M059J (cell line): ENCODE measurements at places on chromosomes 13 and 19.

DNA sequence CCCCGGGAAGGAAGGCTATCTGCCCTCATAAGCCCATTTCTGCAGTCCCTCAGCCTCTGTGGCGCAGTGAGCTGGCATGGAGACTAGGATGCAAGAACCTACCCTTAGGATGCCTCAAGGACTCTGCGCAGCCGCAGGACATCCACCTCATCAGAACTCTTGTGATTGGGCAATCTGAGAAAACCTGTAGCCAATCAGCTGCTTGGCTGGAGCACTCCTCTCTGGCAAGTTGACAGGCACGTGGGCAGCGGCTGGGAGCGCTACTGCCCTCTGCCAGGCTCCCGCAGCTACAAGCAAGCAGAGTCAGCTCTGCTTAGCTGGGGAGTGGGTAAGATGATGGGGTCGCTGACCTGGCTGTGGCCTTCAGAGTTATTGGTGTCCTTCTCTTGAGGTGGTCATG lies 1.5 kb upstream of the ECSIT start:
- DNase-seq = peak; percentile 40

GRCh38 chr13:101218484-101218883 lies 197.8 kb downstream of the NALCN start:
- peak; percentile 48 for DNase-seq

GRCh38 chr13:43268632-43269031 lies 245.2 kb downstream of the DNAJC15 start:
- no peak for DNase-seq

DNA sequence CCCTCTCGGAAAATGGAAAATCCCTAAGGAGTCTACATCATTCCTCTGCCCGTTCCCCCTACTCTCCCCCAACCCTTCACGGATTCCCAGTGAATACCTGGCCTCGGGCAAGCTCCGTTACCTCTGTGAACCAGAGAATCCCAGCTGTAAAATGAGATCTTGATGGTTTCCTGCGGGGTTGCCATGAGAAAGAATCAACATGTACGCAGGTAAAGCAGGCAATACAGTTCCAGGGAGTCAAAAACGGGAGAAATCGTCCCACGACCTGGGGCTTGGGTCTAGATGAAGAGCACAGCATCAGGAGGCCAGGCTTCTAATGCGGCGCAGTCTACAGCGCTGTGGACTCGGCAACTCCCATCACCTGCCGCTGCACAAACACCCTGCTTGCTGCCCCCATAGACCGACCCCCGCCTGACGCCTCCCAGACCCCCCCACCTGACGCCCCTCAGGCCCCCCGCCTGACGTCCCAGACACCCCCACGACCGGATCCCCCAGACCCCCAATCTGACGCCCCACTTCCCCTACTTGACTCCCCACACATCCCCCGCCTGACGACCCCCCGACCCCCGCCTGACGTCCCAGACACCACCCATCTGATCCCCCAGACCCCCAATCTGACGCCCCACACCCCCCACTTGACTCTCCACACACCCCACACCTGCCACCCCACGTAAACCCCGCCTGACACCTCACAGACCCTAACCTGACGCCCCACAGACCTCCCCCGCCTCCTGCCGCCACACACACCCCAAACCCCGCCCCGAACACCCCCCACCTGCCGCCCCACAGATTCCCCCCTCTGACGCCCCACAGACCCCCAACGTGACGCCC lies 680 bp downstream of the LIG4 start:
- peak; percentile 26 for DNase-seq

- DNase-seq = no peak
Observed at GRCh38 chr19:30549151-30549550, 177.0 kb downstream of the ZNF536 start.

- no peak for DNase-seq
Observed at GRCh38 chr19:18869781-18870530, 26.0 kb downstream of the CERS1 start.

GRCh38 chr13:36414461-36414860 lies 17.8 kb upstream of the CCNA1 start:
- no peak for DNase-seq

DNA sequence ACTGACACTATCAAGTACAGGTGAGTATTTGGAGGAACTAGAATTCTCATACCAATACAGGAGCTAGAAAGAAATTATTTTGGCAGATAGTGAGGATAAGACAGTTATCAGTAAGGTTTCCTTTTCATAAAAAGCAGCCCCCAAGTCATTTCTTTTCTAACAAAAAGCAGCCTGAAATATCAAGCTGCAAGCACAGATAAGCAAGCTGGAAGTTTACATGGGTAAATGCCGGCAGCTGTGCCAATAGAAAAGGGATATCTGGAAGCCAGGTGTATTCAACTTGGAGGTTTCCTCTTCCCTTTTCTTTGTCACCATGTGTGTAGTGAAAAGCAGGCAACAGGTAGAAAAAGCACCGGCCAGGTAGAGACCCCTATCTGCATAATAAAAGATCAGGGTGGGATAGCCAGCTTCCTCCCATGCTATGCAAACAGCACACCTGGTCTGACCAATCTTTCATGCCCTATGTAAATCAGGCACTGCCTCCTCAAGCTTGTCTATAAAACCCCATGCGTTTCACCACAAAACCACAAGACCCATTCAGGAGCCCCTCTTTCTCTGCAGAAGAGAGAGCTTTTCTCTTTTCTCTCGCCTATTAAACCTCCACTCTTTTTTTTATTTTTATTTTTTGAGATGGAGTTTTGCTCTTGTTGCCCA lies 22.9 kb downstream of the CYP4F2 start:
- no peak for DNase-seq

- no peak for DNase-seq
Observed at GRCh38 chr13:49053906-49054305, 78.2 kb downstream of the FNDC3A start.

DNA sequence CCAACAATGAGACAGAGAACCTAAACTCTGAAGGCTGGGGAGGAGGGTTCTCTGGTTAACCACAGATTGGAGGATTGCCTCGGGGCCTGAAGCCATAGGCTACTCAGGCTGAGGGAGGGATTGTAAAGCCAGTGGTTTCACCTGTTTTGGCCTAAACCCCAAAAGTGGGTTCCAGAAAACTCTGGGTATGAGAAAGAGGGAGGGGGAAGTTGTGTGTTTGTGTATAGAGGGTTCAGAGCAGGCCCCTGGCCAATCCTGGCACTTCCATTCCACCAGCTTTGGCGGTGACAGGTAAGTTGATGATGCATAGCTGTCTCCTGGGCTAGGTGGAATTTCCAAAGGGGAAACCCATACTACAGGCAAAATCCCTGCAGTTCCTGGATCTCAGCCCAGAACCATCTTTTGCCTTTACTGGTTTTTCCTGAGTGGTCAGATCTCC lies 13.5 kb upstream of the CCDC97 start:
- DNase-seq = peak; percentile 59

DNA sequence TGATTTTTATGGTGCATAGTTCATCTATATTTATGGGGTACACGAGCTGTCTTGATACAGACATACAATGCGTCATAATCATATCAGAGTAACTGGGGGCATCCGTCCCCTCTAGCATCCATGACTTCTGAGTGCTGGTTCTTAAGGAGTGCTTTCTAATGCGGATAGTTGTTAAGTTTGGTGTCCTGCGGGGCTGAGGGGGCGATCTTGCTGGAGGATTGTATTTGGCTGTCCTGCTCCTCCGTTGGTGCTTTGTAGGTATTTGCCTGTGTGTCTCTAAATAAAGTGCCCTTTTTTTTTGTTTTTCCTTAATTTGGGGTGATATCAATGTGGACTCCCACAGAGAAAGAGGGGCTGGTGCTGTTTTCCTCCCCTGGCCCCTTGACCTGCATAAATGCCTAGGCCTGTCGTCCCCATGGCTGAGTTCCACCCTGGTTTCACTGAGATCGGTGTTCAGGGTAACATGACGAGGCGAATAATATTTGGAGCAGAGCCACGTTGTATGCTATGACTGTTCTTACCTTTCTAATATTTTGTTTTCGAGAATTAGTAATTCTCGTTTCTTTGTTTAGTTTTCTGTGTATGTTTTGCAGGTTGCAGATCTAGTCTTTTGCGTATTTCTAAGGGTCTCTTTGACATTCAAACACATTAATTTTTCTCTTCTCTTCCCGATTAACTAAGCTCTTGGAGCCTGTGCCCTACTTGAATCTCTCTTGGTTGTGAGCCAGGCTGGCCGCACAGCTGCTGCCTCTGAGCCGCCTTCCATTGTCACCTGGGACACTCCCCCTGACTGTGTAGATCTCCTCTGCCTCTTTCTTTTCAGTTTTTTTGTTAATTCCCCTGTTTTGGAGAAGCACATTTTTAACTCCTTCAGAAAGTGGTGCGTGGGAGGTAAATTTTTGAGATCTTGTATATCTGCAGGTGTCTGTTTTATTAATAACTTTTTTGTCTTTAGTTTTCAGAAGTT lies 100.3 kb downstream of the ARHGEF7 start:
- no peak for DNase-seq
